NCI-H69 (cell line): ENCODE measurements at places on chromosomes 1 and 21.

DNA sequence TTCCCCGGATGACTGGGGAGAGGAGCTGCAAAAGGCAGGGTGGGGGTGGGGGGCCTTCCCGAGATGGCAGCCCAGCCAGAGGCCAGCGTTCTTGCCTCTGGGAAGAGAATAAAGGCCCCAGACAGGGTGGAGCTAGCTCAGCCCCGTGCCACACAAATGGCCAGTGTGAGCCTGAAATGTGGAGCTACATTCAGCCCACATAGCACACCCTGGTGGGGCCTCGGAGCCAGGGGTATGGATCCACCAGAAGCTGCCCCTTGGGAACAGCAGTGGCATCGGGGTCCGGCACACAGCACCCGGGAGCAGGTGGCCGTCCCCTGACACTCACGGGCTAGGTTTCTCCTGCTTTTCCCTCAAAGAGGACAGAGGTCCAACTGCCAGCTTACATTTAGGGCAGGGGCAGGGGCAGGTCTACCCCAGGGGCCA lies 93.9 kb downstream of the PDE9A start:
- DNase-seq = no peak

DNA sequence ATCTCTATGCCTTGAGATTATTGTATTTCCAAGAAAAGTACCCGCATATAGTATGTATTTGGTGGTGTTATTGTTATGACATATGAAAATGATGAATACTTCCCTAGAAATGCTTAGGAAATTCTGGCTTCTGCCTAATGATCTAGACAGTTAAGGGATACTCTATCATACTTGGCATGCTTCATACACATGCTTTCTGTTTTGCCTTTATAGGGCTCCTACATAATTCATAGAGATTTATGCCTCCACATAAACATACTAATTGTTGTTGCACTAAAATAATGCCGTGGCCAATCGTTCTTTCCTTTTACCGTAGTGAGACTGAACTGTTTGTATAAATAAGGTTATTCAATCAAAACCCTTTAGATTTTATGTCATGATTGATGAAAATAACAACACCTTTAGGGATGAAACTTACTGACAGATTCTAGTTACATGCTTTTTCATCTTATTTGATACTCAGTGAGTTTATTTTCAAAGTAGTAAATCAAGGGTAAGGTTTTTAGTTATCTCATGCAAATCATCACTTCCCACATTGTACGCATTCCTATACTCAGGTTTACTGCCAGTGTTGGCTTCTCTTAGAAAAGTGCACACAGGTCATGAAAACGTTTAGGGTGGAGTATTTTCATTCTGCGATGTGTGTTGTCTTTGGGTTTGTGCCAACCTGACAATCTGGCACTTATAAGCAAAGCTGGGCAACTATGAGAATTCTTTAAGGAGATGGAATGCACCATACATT lies 40.5 kb upstream of the SCYL3 start:
- DNase-seq = peak; percentile 63

DNA sequence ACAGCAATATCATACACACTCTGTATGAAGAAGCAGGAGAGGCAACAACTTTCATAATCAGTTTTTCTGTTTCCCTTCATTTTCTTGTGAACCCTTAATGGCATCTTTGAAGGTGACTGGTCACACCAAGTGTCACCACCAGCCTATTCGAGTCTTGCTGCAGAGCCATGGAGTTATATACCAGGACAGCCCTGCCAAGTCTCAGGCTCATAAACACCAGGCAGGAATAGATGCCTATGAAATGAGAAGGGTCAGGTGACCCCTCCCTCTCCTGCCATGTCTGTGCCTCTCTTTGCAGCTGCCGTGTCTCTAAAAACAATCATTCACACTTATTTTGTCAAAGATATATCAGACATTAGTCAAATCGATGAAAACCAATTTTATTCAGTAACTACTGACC lies 28.0 kb downstream of the NECAP2 start:
- DNase-seq = no peak

DNA sequence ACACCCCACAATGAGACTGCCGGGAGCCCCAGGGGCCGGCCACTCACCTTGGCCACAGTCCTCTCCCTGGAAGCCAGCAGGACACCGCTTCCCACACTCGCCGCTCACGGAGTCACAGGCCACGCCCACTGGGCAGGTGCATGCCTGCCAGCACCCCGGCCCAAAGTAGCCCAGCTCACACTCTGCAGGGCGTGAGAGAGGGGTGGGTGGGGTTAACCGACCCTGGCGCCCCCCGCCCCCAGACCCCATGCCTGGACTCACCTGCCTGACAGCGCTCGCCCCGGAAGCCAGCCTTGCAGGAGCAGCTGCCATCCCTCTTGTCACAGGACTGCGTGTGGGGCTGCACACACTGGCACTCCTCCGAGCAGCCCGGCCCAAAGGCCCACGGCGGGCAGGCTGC lies 50.7 kb downstream of the ARHGEF16 start:
- DNase-seq = peak; percentile 50

- no peak for DNase-seq
These were observed 37.5 kb downstream of the LGR6 start for GRCh38 chr1:202230939-202231645.

DNA sequence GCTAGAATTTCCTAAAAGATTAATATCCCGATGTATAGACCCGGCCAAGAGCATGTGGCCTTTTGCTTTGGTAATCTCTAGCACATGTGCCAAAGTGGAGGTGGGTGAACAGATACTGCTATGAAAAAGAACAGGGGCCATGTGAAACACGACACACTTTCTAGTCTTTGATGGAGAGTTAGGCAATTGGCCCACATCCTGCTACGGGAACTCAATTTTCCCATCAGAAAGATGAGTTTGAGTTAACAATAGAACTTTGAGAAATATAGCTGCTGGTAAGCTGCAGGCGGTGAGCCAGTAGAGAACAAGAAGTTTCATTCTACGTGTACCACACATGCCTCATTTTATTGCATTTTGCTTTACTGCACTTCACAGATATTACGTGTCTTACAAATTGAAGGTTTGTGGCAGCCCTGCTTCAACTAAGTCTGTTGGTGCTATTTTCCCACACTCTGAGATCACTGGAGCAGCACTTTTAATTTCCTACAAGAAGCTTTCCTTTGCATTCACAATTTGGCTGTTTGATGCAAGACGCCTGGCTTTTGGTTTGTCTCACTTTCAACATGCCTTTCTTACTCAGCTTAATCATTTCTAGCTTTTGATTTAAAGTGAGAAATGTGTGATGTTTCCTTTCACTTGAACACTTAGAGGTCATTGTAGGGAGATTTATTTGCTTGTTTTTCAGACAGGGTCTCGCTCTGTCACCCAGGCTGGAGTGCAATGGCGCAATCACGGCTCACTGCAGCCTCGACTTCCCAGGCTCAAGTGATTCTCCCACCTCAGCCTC lies 46.3 kb downstream of the HTR6 start:
- DNase-seq = no peak

GRCh38 chr1:116415699-116416533 lies 42.9 kb downstream of the ATP1A1 start:
- no peak for DNase-seq

DNA sequence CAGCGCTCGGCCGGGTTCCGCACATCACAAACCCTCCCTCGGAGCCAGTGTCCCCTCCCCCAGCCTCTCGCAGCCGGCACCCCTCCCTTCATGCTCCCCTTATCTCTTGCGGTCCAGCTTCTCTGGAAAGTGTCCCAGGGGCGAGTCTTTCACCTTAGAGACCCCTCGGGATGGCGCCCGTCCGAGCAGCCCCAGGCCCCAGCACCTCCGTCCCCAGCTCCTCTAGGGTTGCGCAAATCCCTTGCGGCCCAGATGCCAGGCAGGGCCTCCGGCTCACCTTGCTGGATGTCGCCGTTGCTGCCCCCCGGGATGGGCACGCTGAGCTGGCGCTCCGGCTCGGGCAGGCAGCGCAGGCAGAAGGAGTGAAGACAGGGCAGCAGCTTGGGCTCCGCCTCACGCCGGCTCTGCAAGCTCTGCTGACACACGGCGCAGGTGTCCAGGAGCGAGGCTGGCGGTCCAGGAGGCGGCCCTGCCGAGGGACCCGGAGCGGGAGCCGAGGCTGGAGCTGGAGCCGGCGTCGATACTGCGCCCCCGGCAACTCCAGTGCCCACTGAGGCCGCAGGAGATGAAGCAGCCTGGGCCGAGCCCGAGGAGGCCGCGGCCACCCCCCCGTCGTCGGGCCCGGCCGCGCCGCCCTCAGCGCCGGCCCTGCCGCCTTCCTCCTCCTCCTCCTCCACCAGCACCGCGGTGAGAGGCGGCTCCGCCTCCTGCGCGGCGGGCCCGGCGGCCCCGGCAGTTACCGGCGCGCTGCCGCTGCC lies 550 bp downstream of the TRIM33 start:
- DNase-seq = peak; percentile 66

DNA sequence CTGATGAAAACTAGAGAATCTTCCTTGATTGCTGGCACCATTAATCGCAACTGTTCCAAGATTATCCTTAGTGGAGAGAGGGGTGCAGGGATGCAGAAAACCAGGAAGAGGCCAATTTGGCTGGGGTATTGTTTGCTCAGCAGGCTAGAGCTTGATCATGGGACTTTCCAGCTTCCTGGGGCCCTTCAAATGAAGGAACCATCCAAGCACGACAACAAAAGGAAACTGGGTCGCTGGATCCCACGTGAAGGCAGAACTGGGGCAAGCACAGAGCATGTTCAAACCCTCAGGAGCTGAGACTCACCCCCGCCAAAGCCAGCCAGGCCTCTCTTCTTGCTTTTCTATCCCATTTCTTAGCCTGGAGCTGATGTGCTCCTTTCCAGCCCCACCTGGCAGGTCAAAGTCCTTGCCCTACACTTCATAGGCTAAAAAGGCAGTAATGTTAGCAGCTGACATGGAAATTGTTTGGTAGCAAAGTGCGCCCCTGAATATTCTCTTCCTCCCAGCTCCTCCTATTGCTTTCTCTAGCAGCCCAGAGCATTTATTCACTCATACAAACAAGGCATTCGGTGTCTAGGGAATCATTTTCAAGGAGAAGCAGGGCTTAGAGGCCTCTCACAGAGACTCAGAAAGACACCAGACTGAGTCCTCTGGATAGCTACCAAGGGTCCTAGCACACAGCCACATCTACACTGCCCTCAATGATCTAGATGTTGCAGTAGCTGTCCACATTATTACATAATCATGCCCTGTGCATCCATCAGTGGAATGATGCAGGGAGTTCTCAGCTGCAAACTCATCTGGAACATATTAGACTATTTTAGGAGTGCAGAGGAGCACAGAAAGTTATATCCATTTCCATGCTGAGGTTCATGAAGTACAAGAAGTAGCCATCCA lies 11.5 kb downstream of the KCNA2 start:
- peak; percentile 71 for DNase-seq

- no peak for DNase-seq
These were observed 5.1 kb downstream of the SRSF4 start for GRCh38 chr1:29176576-29176975.

- no peak for DNase-seq
These were observed 34.6 kb downstream of the COQ8A start for GRCh38 chr1:226974544-226975258.

DNA sequence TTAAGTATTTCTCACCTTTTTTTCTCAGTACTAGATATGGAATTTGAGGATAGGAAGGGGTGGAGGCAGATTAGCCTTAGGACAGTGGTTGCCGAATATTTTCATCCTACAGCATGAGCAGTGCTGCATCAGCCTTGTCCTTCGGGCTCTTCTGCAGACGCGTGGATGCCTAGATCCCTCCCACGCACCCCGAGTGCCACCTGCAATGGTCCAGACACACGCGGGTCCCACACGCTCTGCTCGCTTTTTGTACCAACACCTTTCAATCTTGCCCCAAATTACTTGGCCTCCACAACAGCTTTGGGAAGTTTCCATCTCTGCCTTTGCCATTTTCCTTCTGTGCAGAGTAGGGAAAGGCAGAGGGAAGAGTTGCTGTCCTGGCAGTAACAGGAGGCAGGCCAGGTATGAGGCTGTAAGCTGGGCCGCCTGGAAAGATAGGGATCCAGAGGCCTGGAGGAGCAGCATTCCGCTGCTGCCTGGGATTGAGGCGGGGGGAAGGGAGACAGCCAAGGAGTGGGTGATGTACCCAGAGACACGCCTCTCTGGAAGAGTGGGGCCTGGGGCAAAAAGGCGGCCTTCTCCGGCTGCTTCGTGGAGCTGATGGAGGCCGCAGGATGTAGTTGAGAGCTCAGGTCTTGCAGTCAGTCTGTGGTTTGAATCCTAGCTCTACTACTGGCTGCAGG lies 467.7 kb downstream of the KIF26B start:
- peak; percentile 29 for DNase-seq

GRCh38 chr1:199081739-199082138 lies 442.9 kb downstream of the PTPRC start:
- no peak for DNase-seq

DNA sequence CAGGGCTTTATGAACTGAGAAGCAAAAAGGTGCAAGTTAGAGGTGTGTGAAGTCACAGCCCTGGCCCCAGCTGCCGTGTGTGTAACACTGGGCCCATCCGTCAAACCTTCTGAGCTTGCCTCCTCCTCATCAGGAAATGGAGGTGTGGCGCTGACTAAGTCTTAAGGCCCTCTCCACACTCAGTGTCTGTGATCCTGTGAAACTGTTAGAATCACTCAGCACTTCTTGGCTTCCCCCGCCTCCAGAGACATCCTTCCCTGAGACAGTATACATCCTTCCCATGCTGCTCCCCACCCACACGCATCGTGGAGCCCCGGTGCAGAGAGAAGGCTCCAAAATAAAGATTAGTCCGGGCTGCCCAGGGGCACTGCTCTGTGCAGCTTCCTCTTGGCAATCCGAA lies 33.3 kb downstream of the LRP8 start:
- DNase-seq = peak; percentile 16

- peak; percentile 95 for DNase-seq
These were observed 47.8 kb downstream of the UMODL1 start for GRCh38 chr21:42118901-42119300.

DNA sequence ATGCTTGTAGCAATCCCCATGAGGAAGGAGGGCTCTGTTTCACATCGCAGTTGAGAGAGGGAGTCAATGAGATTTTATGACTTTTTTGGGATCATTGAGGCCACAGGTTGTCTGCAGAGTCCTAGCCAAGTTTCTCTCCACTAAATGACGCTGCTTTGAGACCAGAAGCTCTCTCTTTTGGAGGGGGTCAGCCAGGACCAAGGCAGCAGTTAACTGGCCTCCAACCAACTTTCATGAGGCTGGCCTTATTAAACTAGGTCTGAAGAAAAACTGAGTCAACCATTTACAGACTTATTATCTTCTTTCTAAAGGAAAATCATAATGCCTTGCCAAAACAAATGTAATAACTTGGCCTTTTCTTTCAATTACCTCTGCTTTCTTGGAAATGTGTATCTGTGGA lies 8.6 kb downstream of the WLS start:
- no peak for DNase-seq

DNA sequence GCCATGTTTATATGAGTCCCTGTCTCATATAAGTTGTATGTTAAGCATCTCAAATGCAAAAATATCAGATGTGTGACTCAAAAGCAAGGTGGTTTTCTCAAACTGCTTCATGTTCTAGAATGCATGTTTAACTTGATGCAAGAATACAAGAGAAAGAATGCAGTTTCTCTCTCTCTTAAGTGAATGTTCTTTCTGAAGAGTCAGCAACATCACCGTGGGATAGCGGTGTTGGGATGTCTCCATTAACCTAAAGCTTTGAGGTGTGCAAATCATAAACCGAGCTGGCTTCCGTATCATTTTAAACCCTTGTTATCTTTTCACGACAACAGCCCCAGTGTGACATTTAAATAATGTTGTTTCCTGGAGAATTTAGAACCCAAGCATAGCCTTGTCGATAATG lies 48.4 kb upstream of the TARBP1 start:
- DNase-seq = no peak

- DNase-seq = no peak
These were observed 21.3 kb downstream of the HMGCS2 start for GRCh38 chr1:119747451-119747850.

- peak; percentile 64 for DNase-seq
These were observed 863 bp downstream of the FH start for GRCh38 chr1:241518476-241519307.
